ENCODE measurements at places on chromosomes 1 and 21. TPM values are rescaled to one million over a fixed set of nuclear protein-coding genes. Genes with fewer than 3 reads are reported as not detected.

GRCh38 chr21:15062606-15062965 is 2.2 kb downstream of the NRIP1 start:
- no peak for DNase-seq

- no peak for DNase-seq
Measured at GRCh38 chr1:58908561-58909560, 125.0 kb upstream of the JUN start.

DNA sequence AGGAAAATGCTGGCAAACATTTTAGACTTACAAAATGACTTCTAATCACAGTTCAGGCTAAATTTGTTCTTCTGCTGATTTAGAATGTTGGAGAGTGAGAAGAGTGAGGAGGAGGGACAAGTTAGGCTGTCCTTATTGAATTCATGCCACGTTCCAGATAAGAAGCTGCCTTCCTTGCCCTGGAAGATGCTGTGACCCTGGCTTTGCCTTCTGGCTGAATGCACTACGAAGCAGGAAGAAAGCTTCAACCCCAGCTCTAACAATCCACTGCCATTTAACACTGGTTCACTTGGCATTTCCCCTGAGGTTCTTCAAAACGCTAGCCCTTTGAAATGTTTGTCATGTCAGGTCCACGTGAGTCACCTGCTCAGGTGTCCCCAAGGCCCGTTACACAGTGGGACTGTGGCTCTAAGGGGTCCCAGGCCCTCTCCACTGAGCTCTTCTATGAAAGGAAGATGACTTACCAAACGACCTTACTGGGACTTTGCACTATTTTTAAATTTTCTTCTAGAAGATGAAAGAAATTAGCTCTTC is 30.0 kb upstream of the LRRC8C start:
- no peak for DNase-seq

GRCh38 chr21:39314143-39315027 is 953 bp upstream of the BRWD1 start:
- peak; percentile 71 for DNase-seq

Gene ZMYND12
- not detected for polyA plus RNA-seq

Gene NHLH2
- polyA plus RNA-seq = not detected

Gene UMODL1
- polyA plus RNA-seq = not detected

Gene HSD3B2
- not detected for polyA plus RNA-seq

Gene KRTAP21-2
- not detected for polyA plus RNA-seq

Measured in CD8-positive, alpha-beta memory T cell (primary cell).